KG1 (cell line): ENCODE measurements at places on chromosomes 11 and 22.

GRCh38 chr22:46845296-46846149 is 83.1 kb downstream of the TBC1D22A start:
- DNase-seq, result no peak

DNA sequence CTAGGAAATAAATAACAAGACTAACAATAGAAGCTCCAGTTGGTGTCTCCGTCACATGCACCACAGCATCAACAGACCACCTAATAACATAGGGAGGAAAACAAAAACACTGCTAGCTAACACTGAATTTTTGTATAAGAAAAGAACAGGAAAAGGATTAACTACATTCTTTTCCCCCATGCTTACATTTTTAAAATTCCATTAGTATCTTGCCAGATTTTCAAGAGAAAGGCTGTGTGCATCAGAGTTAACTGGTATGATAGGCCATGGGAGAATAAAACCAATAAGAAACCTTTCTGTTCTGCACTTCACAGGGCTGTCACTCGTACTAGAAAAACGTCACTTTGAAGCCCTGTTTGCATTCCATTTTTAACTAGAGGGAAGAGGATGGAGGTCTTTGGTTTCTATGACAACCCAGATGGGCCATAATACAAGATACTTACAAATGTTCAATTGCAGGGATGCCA is 79.0 kb downstream of the LARGE2 start:
- DNase-seq, result no peak

DNA sequence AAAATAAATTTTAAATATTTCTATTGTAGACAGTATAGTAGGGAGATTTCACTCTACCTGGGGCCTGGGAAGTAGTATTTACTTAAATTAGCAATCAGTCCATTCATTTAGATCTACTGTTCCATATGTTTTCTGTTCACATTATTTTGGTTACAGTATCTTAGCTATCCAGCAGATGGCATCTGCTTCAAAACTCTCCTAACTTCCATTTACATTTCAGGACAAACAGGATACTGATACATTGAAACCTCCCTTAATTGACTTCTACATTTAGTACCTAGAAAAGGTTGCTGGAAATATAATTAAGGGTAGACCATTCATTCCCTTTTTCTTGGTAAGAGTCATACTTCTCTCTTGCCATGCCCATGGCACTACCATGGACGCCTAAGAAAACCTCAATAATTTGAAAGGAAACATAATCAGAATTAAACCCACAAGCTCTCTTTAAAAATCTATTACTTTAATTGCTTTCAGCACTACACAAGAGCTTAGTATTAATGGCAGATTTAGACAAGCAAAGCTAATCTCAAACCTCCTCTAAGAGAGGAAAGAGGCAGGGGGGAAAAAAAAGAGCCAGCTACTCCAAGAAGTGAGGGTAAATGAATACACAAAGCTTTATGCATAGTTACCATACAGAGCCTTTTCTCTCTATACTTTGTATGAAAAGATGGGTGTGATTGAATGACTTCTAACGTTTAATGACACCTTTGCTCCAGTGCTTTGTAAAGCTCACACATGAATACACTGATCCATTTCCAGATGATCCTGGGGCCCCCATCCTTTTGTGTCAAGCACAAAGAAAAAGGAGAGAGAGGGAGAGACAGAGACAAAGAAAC is 131.2 kb upstream of the MTMR2 start:
- peak; percentile 26 for DNase-seq

DNA sequence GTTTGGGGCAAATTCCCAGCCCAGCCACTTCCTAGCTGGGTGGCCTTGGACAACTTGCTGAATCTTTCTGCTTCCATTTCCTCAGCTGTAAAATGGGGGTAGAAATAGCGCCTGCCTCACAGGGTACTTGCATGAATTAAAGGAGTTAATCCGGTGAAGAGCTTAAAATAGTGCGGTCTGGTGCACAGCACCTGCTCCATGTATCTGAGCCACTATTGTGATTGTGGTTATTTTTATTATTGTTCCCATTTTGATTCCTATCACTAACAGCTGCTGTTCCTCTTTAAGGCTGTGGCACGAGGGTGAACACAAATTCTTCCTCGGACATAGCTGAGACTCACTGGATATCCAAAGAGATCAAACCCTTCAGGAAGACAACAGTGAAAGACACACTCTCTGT is 46.9 kb upstream of the TP53I11 start:
- DNase-seq, result no peak

DNA sequence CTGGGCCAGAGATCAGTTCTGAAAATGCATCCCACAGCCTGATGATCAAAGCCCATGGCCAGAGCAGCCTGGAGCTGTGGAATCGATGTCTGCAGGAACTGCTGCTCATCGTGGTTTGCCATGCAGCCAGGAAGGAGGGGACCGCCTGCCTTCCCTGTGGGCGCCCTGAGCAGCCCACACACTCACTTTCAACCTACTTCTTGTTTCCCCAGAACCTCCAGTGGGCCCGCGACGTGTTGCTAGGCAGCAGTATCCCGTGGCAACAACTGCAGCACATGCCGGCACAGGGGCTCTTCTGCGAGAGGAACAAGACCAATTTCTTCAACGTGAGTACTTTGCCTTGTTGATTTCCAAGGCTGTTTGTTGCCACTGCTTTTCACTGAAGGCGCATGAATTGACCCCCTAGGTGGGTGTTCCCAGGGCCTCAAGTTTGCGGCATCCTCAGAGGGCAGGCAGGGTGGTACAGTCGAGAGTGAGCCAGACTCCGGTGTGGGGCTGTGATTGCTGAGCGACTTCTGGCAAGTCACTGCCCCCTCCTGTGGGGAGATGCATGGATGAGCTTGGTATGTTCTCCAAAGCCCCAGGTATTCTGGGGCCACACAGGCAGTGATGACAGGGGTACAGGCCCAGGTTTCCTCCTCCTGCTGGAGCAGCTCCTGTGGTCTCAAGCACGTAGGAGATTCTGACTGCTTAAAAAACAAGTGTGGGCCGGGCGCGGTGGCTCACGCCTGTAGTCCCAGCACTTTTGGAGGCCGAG is 47.0 kb upstream of the SUSD2 start:
- DNase-seq, result no peak

DNA sequence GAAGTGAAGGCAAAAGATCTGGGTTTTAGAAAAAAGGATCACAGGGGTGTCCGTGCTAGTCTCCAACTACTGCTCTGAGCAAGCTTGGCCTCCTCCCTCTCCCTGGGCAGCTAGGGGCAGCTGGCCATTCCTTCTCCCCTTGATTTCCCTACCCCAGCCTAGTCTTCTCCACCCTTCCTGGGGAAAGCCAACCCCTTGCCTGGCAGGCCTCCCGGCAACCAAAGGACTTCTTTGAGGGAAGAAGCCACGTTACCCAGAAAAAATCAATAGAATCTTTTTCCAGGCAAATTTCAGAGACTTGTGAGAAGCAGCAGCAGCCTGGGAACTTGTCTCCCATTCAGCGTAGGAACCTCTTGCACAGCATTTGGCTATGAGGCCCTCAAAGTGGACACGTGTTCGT is 91.5 kb downstream of the MIAT start:
- DNase-seq, result no peak

DNA sequence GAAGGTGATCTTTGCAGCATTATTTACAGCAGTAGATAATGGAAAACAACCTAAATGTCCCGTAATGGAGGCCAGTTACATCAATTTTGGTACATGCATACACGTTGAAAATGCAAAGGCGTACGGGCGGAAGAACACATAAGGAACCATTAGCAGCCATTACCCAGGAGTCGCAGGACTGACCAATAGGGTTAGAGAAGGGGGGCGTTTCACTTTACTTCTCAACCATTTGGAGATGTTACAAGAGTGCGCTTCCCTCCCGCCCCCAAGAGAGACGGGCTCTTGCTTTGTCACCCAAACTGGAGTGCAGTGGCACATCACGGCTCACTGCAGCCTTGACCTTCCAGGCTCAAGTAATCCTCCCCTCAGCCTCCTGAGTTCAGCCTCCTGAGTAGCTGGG is 52.8 kb upstream of the SLC35C1 start:
- no peak for DNase-seq
